ENCODE measurements at places on chromosomes 4 and X. TPM values are rescaled to one million over a fixed set of nuclear protein-coding genes. Genes with fewer than 3 reads are reported as not detected.

LINC00632 gene
- 237 TPM for total RNA-seq

EFHC2 gene
- 3.4 TPM for total RNA-seq

HMX1 gene
- total RNA-seq, result 0.18 TPM

OTUD6A gene
- not detected for total RNA-seq

SMIM10L2A gene
- total RNA-seq, result 6.8 TPM

SPACA5 gene
- total RNA-seq, result not detected

FAM47A gene
- not detected for total RNA-seq

IQCM gene
- total RNA-seq, result not detected

SYNPO2 gene
- total RNA-seq, result 8.8 TPM

ARX gene
- not detected for total RNA-seq

C4orf51 gene
- not detected for total RNA-seq

Data from cerebellum (tissue), 4 donors.